Central memory CD8-positive, alpha-beta T cell (primary cell): ENCODE measurements at places on chromosomes 4 and X.

- no peak for DNase-seq
These were observed 127.3 kb upstream of the FAT4 start for GRCh38 chr4:125187226-125188176.

- DNase-seq: no peak
These were observed 1420.1 kb upstream of the TENM3 start for GRCh38 chr4:180823108-180823507.

DNA sequence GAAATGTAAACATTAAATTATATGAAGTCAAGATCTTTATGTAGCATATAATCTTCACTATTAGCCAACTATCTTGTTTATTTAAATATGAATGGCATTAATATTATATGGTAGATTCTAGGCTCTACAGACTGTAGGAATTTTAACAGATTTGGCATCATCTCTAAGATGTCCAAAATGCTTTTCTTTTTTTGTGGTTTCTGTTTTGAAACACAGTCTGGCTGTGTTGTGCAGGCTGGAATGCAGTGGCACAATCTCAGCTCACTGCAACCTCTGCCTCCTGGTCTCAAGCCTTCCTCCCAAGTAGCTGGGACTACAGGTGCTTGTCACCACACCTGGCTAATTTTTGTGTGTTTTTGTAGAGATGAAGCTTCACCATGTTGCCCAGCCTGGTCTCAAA is 76.2 kb downstream of the ELOVL6 start:
- no peak for DNase-seq

DNA sequence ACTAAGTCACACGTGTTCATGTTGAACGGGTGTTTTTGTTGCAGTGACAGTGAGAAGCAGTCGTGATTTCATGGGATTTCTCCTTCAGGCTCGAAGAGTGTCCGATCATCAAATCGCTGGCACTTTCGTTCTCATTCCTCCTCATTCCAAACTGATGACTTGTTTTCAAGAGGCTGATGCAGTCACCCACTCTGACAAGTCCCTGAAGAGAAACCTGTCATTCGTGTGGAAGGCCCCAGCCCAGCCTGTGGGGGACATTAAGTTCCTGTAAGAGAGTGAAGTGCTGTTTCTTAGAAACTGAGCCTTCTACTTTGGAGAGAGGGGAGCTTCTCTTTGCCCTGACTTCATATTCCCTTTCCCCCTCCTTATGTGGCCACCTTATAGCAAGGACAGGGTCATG is 8.0 kb downstream of the REELD1 start:
- no peak for DNase-seq

GRCh38 chr4:125666635-125667034 is 351.9 kb downstream of the FAT4 start:
- DNase-seq: no peak

- DNase-seq: no peak
These were observed 2.9 kb downstream of the GYG2 start for GRCh38 chrX:2831471-2832228.

GRCh38 chr4:37054531-37055077 is 189.9 kb upstream of the NWD2 start:
- DNase-seq: no peak

- no peak for DNase-seq
These were observed 64.1 kb downstream of the ANTXR2 start for GRCh38 chr4:80008971-80009370.

- no peak for DNase-seq
These were observed 1.7 kb downstream of the PDLIM5 start for GRCh38 chr4:94453391-94453963.

DNA sequence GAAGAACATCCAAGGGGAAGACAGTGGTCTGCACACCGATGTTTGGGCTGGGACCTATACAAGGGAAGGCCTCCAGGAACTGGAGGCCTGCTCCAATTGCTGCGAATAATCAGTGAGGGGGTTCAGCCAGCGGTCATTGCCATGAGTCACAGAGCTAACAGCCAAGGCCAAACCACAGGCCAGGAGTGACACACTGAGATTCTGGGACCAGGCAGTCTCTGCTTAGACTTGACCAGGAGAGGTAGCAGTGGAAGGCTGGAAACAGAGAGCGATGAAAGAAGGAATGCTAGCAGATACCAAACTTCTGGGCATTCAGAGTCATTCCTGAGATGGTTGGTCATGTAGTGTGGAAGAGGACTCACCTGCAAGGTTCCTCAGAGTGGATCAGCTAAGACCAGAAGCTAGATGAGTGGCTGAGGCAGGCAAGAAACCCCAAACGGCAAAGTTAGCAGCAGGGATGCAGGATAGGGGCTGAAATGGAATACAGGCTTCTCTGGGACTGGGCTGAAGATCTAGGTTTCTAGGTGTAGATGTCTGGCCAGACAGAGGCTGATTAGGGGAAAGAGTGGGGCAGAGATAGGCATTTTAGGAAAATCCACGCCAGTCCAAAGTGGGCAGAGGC is 54.7 kb downstream of the CNGA2 start:
- no peak for DNase-seq

- no peak for DNase-seq
These were observed 1798.3 kb upstream of the PCDH7 start for GRCh38 chr4:28921886-28922285.

DNA sequence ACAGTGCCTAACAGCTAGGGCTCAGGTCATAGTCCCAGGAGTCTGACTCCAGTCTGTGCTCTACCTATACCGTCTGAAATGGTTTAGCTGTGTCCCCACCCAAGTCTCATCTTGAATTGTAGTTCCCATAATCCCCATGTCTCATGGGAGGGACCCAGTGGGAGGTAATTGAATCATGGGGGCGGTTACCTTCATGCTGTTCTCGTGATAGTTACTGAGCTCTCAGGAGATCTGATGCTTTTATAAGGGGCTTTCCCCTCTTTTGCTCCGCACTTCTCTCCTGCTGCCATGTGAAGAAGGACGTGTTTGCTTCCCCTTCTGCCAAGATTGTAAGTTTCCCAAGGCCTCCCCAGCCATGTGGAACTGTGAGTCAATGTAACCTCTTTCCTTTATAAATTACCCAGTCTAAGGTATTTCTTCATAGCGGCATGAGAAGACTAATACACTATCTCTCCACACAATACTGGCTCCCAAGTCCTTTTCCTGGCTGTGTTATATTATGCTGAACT is 110.8 kb downstream of the AFAP1 start:
- DNase-seq: no peak

- DNase-seq: no peak
These were observed 1.2 kb downstream of the AKAP17A start for GRCh38 chrX:1592470-1593142.

GRCh38 chr4:15231265-15232091 is 196.4 kb upstream of the C1QTNF7 start:
- peak; percentile 46 for DNase-seq
